ENCODE measurements at places on chromosomes 4 and X.

DNA sequence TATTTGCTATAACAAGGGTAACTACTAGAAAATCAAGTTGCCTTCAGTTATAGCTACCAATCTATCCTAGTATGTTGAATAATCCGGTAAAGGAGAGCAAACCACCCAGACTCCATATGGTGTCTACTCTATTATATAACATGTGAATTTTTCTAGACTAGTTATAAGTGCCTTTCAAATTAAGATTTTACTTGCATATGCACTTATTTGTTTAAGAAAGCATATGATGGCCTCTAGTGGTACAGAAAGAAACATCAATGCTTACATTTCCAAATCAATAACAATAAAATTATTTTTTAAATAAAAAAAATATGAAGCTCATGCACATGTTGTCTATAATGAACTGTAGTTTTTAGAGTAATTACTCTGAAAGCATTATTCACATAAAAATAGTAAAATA, 1516.4 kb upstream of the PABPC4L start:
- no peak for DNase-seq

GRCh38 chr4:123350191-123350544, 46.4 kb upstream of the SPRY1 start:
- no peak for DNase-seq

DNA sequence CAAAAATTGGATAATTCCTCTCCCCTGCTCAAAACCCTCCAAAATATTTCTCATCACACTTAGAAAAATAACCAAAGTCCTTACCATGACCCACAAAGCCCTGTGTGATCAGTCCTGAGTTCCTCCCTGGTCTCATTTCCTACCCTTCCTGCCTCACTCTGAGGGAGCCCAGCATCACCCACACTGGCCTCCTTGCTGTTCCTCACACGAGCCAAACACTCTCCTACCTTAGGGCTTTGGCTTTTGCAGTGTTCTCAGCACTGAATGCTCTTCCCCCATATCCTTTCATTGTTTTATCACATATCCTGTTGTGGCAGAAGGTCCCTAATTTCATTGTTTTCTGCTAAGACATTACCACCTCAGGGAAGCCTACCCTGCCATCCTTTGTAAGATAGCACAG, 12.2 kb downstream of the MGAT4D start:
- DNase-seq: no peak

- DNase-seq: no peak
Observed at GRCh38 chrX:94524867-94525266, 850.9 kb downstream of the FAM133A start.

- peak; percentile 61 for DNase-seq
Observed at GRCh38 chr4:37977471-37978247, 17.5 kb downstream of the PTTG2 start.

- DNase-seq: no peak
Observed at GRCh38 chrX:154093965-154094364, 3.6 kb downstream of the MECP2 start.

- no peak for DNase-seq
Observed at GRCh38 chr4:80507507-80507906, 172.0 kb downstream of the CFAP299 start.

GRCh38 chr4:153246446-153247115, 42.3 kb downstream of the TRIM2 start:
- no peak for DNase-seq

GRCh38 chr4:182807767-182808548, 109.2 kb downstream of the DCTD start:
- DNase-seq: no peak

DNA sequence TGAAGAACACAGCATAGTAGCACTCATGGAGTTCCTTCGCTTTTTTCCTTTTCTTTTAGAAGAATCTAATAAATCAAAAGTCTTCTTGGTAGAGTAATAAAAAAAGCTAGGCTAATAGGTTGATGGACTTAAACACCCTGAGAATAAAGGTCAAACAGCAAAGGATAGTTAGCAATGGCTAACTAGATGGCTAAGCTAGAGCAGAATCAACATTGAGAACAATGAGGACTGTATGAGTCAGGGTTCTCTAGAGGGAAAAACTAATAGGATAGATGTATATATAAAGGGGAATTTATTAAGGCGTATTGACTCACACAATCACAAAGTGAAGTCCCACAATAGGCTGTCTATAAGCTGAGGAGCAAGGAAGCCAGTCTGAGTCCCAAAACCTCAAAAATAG, 550.9 kb downstream of the GLUD2 start:
- no peak for DNase-seq

DNA sequence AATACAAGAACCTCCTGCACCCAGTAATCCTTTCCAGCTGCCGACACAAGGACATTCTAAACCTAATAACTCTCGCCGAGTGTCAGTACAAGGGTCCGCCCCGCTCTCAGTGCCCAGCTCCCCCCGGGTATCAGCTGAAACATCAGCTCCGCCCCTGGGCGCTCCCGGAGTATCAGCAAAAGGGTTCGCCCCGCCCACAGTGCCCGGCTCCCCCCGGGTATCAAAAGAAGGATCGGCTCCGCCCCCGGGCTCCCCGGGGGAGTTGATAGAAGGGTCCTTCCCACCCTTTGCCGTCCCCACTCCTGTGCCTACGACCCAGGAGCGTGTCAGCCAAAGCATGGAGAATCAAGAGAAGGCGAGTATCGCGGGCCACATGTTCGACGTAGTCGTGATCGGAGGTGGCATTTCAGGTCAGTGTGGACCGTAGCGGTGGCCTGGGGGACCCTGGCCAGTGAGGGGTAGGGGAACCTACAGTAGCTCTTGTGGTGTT, at the start of gene MAOA:
Gene MAOA (plus strand): TSS at position 295 of the 490 bp plus-strand sequence. CDS start 43 bp downstream, at position 338.
- DNase-seq: no peak

GRCh38 chrX:66675541-66675940, 36.7 kb upstream of the EDA2R start:
- DNase-seq: no peak

GRCh38 chr4:125620066-125620860, 305.5 kb downstream of the FAT4 start:
- DNase-seq: no peak

DNA sequence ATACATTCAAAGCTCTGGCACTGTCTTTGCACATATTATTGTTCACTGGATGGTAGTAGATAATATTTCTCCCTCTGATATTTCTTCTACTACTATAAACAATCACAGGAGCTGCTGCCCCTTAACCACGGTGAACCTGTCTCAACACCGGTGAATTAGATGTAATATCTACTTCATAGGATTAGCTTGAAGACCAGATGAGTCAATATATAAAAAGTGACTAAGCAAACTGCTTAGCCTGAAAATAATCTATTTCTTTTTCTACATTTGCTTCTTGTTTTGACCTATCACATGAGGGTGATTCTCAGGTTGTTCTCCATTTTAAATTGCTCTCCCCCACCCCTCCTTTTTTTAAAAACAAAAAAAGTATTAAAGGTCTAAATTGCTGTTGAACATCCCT, 645.5 kb downstream of the ANKRD50 start:
- no peak for DNase-seq

DNA sequence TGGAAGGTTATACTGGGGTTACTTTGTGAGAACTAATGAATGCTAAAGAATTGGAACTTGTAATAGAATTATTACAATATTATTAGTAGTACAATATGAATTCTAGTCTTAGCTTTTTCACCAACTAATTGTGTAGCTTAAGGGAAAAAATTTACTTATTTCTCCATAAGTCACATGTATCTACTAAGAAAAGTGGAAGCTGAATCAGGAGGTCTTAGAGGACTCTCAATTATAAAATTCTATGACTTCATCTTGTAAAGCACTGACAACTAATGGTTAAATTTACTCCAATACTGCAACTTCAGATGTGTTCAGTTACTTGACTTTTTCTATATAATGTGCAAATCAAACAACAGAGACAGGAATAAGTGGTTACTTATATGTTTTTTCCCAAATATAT, 899 bp upstream of the TMPRSS11D start:
- DNase-seq: no peak

- DNase-seq: no peak
Observed at GRCh38 chr4:157992948-157993839, 179.6 kb downstream of the GASK1B start.

DNA sequence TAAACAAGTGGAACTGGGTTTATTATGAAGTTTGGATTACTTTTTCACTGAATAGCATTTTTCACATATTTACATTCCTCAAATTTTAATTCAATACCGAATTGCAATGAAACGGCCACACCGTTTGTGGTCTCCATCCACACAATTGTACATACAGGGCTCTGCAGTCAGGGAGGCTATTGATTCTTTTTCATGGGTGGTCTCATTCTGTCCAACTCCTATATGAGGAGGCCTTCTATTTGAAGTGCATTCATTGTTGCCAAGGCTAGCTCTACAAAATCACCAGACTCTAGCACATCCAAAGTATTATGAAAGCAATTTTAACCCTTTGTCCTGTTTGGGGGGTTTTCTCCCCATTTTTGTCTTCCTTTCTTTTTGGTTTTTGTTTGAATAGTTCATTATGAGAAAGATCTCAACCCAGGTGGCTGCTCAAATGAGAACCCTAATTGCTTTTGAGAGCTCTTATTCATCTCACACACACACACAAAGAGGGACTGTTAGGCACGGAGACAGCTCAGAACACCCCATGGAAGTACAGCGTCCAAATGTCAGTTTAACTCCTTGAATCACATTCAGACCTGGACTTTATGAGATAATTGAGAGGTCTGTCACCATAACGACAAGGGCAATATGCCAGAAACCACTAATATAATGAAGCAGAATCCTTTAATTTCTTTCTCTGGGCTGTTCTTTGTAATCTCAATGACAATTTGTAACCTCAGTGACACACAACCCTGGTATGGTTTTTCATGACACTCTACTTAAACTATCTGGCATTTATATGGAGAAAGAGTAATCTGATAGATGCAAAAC, 79.4 kb downstream of the NLGN4X start:
- no peak for DNase-seq

DNA sequence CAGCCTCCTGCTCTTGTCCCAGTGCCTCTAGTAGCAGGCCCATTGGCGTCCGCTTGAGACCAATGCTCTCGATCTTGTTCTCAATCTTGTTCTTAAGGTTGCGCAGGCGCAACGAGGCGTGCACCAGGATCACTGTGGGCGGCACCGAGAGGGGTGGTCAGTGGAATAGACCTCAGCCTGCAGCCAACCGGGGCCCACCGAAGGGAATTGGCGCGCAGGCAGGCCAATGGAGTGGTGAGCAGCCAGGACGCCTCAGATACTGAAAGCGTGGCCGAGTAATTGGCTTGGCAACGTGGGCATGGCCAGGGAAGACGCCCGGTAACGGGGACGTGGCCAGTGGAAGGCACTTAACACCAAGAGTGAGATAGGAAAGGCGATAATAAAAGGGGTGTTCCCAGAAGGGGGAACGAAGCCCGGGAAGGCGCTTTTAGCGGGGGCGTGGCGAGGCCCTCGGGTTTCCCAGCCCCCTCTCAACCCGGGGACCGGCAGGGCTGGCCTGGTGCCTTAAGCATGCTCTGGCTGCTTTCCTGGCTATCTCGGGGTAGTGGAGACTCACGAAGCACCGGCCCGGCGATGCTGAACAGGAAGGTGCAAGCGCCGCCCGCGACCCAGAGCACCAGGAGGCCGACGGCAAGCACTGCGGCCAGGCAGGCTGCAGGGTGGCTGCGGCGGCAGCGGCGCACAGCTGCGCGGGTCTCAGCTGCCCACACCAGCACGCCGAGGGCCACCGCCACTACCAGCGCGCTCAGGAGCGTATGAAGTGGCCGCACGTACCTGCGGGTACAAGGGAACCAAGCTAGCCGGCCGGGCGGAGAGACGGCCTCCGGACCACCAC, 1.7 kb downstream of the PRAF2 start:
- DNase-seq: no peak

DNA sequence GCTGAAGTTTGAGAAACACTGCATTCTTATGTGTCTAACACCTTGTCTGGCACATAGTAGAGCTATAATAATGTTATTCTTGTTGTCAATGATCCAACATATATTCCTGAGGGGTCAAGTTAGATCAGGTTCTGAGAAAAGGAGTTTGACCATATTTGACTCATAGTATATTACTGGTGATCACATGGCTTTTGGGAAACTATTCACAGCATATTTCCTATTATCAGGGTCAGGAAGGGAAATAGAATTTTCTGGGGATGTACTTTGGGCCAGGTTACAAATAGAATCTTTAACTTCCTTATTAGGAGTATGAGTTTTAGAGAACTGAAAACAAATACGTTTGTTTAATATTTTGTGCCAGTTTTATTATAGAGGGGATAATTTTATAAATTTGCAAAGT, 11.6 kb downstream of the IL15 start:
- no peak for DNase-seq

GRCh38 chr4:127071443-127071842, 561.3 kb upstream of the INTU start:
- no peak for DNase-seq

- DNase-seq: no peak
Observed at GRCh38 chr4:70908993-70909556, 6.9 kb downstream of the MOB1B start.

GRCh38 chrX:79371640-79372039, 4.5 kb upstream of the ITM2A start:
- no peak for DNase-seq

DNA sequence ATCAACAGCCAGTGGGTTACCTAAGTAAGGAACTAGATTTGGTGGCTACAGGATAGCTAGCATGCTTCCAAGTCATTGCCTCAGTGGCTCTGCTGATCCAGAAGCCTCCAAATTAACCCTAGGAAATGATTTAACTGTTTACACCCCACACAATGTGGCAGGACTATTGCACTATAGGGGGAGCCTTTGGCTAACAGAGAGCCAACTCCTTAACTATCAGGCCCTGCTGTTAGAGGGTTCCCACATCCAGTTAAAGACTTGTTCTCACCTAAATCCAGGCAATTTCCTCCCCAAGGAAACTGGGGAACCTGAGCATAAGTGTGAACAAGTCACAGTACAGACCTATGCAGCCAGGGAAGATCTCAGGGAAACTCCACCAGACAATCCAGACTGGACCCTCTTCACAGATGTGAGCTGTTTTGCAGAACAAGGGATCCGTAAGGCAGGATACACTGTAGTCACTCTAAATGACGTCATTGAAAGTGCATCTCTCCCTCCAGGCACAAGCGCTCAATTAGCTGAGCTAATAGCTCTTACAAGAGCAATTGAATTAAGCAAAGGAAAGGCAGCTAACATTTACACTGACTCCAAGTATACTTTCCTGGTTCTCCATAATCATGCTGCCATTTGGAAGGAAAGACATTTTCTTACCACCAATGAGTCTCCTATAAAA, 185.3 kb upstream of the SPOCK3 start:
- no peak for DNase-seq

DNA sequence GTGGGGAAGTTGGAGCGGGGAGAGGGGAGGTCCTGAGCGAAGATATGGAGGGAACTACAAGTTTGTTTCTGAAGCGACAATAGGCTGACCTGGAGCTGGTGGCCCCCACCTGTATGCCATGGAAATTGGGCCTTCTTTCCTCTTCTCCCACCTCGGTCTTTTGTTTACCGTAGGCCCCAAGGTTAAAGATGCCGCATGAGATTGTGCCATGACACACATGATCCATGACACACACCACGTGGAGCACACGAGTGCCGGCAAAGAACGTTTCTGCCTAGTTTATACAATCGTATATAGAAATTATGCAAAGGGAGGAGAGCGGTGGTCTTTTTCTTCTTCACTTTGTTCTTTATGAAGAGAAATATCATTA, 408 bp downstream of the TMEM33 start:
- DNase-seq: no peak
